ENCODE measurements at places on chromosomes 4 and X. TPM values are rescaled to one million over a fixed set of nuclear protein-coding genes. Genes with fewer than 3 reads are reported as not detected.

DNA sequence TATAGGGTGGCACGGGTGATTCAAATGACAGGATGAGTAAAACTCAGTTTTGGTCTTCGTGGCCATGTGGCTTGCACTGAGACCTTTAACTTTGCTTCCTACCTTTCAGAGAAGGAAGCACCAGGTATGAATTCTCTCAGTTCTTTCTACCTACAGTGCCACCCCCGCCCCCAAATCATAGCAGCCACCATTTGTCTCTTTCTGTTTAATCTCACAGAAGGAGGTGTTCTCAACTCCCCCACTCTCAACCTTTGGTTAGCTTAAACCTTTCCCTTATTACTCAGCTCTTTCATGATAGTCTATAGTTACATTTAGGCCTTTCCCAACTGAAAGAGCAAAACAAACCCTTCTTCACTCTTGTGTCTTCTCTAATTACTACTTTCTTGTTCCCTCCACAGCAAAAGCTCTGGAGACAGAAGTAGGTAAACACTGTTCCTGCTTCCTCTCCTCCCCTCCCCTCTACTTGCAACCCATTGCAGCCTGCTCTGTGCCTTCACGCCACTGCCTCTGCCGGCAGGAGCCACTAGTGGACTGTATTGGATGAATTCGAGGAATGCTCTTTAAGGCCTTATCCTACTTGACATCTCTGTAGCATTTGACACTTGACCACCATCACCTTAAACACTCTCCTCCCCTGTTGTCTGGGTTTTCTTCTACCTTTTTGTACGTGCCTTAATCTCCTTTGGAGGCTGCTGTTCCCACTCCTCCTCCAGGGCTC, 123.7 kb downstream of the AFF1 start:
- peak overlapping the region; percentile 78 for H3K27ac ChIP-seq
- no peaks in the 10 kb centered on the region for H3K27me3 ChIP-seq
- H3K36me3 ChIP-seq = peaks cover 19% of the 10 kb centered on the region

DNA sequence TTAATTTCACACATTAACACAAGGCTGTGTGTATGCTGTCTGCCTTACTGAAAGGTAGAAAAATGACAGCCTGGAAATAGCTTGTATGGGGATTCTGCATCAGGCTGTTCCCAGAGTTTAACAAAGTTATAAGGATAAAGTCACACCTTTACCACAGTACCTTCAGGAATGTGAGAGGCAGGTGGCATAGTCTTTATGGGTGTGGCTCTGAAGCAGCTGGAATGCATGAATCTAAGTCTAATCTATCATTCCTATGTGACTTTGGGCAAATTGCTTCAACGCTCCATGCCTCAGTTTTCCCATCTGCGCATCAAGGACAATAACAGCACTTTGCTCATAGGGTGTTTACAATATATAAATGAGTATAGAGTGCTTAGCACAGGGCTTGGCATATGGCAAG, 84.2 kb upstream of the EGFL6 start:
- H3K36me3 ChIP-seq = no peaks in the 10 kb centered on the region
- H3K27ac ChIP-seq = no peak overlapping the region
- H3K27me3 ChIP-seq = no peaks in the 10 kb centered on the region
- H3K4me3 ChIP-seq = no peak overlapping the region
- peaks cover 11% of the 10 kb centered on the region for H3K4me1 ChIP-seq

DNA sequence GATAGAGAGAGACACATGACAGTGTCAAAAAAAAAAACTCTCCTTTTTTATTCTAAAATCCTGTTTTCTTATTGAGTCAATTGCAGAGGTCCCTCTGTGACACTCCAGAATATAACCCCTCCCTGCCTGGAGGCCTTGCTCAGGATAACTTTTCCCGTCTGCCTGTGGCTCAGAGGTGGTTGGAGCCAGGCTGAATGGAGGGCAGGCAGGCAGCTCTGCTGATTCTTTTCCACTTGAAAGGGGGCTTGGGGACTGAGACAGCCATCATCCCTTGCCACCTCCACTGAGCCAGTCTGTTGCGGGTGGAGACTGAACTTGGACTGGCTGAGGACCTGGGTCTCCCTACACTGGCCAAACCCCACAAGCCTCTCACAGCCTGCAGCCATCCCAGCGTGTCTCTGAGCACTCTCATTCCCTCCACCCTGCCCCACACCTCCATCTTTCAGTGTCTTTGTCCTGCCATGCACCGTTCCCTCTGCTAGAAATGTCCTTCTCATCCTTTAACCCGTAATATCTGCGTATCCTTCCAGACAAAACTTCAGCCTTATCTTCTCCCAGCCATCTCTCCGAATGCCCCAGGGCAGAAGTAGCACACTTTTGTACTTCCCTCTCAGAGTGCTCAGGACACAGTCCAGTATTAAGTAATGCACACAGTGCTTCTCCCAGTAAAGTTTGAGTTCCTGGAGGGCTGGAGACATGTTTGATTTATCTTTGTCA, 139.9 kb downstream of the CHIC2 start:
- peaks cover 6% of the 10 kb centered on the region for H3K4me1 ChIP-seq
- peaks cover 4% of the 10 kb centered on the region for H3K27me3 ChIP-seq
- no peak overlapping the region for H3K4me3 ChIP-seq
- H3K27ac ChIP-seq = no peak overlapping the region
- no peak for DNase-seq

- H3K27me3 ChIP-seq = peaks cover 5% of the 10 kb centered on the region
- H3K4me3 ChIP-seq = no peak overlapping the region
- H3K4me1 ChIP-seq = peaks cover 4% of the 10 kb centered on the region
- H3K27ac ChIP-seq = no peak overlapping the region
Observed at GRCh38 chr4:186132577-186133242, 28.2 kb downstream of the FAM149A start.

VEGFC gene
- total RNA-seq = not detected

CLNK gene
- total RNA-seq = not detected

FRG2 gene
- 0.10 TPM for total RNA-seq

CTPS2 gene
- total RNA-seq = 6.3 TPM

DNA sequence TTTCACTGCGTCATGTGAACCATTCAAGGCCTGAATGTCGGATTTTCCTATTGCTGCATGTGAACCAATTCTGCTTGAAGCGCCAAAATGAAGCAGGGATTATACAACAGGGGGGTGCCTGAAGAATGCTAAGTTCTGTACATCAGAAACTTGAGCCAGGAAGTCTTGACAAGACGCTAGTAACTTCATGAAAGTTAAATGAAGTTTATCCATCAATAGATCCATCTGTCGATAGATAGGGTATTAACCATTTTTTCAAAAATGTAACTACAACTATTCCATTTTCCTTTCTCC, 590 bp upstream of the NAF1 start:
- H3K36me3 ChIP-seq = peaks cover 27% of the 10 kb centered on the region
- peak overlapping the region; percentile 75 for H3K4me3 ChIP-seq
- H3K4me1 ChIP-seq = peaks cover 30% of the 10 kb centered on the region
- DNase-seq = no peak

ATP6AP2 gene
- total RNA-seq = 62.5 TPM

GYPE gene
- 0.44 TPM for total RNA-seq

All from activated CD4-positive, alpha-beta memory T cell treated with anti-CD3 and anti-CD28 coated beads for 36 hours (primary cell).